COLO829 (cell line): ENCODE measurements at places on chromosomes 3 and 15.

GRCh38 chr3:73080216-73080966 lies 18.9 kb downstream of the EBLN2 start:
- DNase-seq: no peak

DNA sequence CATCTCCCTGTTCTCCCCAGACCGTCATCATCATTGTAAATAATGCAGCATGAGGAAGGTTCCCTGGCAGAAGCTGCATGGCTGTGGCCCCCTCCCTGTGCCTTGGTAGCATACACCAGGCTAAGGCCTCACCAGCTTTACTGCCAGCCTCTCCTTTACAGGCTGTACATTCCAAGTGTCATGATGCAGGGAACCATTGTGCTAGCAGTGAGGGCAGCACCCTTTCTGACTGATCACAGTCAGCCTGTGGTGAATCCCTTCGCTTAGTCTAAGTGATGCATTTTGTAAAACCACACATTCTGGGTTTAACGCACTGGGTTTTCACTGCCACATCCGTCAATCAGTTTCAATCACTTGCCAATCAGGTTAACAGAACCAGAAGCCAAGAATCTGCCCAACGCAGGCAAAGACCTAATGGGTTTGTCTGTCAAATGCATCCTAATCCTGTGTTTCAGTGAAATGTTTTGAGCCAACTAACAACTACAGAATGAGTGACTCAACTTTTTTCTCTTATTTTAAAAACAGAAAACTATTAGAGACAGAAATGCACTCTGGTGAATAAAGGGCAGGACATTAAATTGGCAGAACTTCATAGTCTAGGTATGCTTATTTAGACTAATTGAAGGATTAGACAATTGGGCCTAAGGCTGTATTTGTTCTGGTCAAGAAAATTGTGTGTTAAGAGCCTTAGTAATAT lies 225.9 kb upstream of the DPH6 start:
- no peak for DNase-seq

DNA sequence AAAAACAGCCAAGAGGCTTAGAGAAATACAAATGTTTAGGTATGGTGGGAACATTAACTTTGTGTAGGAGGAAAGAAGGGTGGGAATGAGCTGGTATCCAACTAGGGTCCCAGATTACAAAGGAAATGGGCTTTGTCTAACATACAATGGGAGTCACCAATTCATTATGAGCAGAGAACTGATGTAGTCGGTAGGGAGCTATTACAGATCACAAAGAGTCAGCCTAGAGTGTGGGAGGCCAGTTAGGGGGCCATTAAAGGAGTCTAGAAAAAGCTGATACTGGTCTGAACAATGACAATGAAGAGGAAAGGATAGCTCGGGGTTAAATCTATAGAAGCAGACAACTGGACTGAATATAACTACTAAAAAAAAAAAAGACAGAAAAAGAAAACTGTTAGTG lies 15.5 kb downstream of the ANO10 start:
- DNase-seq: no peak

DNA sequence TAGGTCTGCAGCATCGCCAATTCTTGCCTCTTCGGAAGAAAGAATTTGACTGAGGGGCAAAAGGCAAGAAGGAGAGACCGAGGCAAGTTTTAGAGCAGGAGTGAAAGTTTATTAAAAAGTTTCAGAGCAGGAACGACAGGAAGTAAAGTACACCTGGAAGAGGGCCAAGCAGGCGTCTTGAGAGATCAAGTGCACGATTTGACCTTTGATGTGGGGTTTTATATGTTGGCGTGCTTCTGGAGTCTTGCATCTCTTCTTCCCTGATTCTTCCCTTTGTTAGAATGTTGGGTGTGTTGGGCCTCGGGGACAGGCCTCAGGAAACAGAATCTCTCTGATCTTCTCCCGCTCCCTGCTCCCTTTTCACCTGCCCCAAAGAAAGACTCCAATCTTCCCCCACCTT lies 40.6 kb upstream of the FLNB start:
- no peak for DNase-seq

GRCh38 chr3:18634461-18634860 lies 209.3 kb upstream of the SATB1 start:
- DNase-seq: no peak

GRCh38 chr3:37937156-37937555 lies 53.4 kb upstream of the VILL start:
- no peak for DNase-seq

DNA sequence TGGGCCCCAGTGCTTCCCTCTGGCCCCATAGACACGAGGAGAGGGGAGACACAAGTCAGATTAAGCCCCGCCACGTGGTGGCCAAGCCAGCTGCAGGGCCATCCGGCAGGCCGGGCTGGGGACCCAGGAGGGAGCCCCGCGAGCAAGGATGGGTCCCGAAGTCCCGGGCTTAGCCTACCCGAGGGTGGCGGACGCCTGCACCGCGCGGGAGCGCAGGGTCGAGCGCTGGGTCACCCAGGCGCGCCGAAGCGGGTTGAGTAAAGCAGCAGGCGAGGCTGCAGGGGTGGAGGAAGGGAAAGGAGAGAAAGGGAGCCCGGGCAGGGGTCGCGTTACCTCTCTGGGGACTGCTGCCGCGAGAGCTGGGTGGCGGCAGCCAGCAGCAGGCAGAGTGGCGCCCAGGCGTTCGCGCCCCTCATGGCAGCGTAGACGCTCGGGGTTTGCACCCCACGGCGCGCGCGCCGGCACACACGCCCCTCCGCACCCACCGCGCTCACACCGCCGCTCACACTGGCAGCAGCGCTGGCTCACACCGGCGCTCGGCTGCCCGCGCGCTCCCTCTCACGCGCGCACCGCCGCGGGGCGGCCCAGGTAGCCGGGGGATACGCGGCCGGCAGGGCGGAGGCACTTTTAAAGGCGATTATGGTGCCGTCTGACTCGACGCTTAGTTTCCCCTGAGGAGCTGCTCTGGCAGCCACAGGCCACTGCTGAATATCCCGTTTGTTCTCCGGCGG lies at the start of gene PCOLCE2:
TSS of gene PCOLCE2 (minus strand) at position 603 of the 731 bp plus-strand sequence. CDS start at position 416, 187 bp downstream.
- peak; percentile 51 for DNase-seq

- DNase-seq: no peak
Measured at GRCh38 chr3:182708810-182709209, 84.5 kb upstream of the ATP11B start.

GRCh38 chr3:56469141-56469540 lies 874 bp upstream of the ERC2 start:
- no peak for DNase-seq

GRCh38 chr15:54840621-54841398 lies 355.9 kb downstream of the RSL24D1 start:
- DNase-seq: no peak
